ENCODE measurements at places on chromosomes 6 and 20.

- no peak for DNase-seq
These were observed 8.6 kb downstream of the ADTRP start for GRCh38 chr6:11769811-11770545.

GRCh38 chr6:43914272-43915147, 144.5 kb downstream of the VEGFA start:
- DNase-seq, result no peak

DNA sequence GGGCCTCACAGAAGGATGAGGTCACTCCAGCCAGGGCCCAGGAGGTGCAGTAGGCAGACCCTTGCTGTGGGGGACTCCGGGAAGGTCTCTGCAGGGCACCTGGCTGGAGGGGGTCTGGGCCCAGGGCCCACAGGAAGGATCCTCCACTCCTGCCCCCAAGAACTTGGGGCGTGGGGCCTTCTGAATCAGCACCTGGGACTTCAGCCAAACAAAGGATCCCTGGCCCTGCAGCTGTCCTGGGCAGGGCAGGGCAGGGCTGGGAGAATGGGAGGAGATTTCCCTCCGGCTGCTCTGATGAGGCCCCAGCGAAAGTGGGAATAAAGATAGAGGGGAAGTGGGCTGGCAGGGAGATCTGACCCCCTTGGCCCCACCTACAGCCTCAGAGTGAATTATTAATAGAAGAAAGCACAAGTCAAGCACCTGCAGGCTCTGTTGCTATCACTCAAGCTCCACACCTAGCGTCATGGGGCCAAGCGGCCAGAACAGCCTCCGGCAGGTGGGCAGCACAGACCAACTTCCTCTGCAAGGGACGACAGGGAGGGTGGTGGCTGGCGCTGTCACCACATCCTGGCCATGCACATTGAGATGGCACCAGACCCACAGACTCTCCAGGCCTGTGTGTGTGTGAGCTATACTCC, 61.6 kb upstream of the MRPS10 start:
- peak; percentile 25 for DNase-seq

DNA sequence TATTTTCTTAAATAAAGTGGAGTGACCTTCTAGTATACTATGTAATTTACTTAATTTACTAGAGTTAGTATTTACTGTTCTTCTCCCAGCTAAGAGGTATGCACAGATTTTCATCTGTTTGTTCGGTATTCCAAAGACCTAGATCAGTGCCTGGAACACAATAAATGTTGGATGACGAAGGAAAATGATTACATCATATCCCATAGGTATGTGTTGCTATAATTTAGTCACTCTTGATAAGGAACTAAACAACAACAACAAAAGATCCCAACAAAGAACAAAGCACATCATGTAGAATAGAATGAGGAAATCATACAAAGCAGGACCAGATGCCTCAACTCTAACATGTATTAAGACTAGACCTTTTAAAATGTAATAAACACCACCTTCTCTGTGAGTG, 89.6 kb upstream of the ADGRF1 start:
- DNase-seq, result no peak

DNA sequence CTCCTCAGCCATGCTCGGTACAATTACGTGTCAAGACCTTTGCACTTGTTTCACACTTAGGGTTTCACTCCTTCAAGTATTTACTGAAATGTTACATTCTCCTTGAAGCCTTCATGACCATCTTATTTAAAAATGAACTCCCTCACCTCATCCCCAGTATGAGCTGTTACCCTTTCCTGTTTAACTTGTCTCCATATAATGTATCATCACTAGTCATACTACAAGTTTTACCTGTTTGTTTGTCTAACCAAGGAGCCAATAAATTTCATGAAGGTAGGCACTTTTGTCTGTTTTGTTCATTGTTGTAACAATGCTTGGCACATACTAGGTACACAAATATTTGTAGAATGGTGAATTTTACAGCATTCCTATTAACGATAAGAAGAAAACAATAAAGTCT, 46.1 kb upstream of the MTRF1L start:
- DNase-seq, result no peak

DNA sequence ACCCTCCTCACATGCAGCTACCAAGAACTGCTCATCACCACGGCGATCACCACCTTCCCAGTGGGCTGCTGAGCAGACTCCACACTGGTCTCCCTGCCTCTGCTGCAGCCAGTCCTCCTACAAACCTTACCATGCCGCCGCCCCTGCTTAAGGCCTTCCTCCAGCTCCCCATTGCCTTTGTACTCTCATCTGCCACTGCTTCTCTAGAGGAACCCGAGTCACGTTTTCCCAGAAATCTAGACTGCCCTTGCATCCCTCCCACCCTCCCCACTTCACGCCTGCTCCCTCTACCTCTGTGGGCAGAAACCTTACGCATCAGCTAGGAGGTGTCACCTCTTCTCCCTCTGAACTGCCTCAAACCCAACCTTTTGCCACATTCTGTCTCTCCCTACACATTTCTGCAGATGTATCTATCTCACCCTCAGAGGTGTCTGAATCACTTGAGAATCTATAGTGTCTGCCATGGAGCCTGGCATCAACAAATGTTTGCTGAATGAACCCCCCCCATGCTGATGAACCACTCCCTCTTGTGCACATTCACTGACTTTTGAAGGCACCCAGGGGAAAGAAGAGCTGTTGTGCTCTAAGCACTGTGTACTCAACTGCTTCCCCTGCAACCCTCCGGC, 4.3 kb downstream of the E2F1 start:
- DNase-seq, result no peak

DNA sequence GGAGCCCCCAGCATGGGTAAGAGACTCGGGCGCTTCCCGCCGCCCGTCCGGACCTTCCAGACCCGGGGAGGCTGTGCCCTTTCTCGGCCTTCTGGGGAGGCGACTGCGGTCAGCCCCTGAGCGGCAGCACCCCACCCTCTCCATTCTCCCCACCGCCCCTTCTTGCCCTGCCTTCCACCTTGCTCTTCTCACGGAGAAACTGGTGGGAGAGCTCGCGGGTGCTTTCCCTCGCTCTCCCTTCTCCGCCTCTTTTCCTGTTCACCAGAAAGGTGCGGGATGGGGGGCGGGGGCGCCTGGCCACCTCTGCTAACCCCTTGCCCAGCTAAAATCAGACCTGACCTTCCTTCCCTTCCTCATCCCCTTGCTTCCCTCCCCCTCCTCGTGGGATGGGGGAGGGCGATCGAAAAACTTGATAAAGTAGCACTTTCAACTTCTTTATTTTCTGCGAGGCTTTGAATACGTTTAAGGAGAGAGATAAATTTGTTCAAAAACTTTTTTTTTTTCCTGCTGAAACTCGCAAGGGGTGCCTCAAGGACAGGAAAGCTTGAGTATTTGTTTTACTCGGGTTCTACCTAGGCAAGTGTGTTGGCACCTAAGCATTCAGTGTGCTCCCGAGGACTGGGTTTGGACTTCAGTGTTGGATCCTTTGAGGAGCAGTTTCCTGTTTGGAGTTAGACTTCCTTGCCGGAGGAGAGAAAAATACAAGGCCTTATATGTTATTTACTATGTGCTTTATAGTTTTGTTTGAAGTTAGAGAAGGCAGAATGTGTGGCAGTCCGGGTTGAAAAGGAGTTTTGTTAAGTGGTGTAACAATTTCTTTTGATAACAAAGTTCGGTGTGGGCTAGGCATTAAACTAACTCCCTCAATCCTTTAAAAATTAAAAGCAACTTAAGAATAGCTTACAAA, 897 bp downstream of the CD2AP start:
- no peak for DNase-seq

GRCh38 chr6:1364791-1365190, 24.6 kb upstream of the FOXF2 start:
- DNase-seq, result no peak

Measured in germinal center (tissue), 1 donor.